ENCODE measurements at places on chromosomes 11 and 22. TPM values are rescaled to one million over a fixed set of nuclear protein-coding genes. Genes with fewer than 3 reads are reported as not detected.

- no peaks in the 10 kb centered on the region for H3K36me3 ChIP-seq
- no peak overlapping the region for H3K27ac ChIP-seq
- DNase-seq: peak; percentile 0
- no peaks in the 10 kb centered on the region for H3K27me3 ChIP-seq
Measured at GRCh38 chr11:116990061-116990473, 108.2 kb downstream of the SIK3 start.

DNA sequence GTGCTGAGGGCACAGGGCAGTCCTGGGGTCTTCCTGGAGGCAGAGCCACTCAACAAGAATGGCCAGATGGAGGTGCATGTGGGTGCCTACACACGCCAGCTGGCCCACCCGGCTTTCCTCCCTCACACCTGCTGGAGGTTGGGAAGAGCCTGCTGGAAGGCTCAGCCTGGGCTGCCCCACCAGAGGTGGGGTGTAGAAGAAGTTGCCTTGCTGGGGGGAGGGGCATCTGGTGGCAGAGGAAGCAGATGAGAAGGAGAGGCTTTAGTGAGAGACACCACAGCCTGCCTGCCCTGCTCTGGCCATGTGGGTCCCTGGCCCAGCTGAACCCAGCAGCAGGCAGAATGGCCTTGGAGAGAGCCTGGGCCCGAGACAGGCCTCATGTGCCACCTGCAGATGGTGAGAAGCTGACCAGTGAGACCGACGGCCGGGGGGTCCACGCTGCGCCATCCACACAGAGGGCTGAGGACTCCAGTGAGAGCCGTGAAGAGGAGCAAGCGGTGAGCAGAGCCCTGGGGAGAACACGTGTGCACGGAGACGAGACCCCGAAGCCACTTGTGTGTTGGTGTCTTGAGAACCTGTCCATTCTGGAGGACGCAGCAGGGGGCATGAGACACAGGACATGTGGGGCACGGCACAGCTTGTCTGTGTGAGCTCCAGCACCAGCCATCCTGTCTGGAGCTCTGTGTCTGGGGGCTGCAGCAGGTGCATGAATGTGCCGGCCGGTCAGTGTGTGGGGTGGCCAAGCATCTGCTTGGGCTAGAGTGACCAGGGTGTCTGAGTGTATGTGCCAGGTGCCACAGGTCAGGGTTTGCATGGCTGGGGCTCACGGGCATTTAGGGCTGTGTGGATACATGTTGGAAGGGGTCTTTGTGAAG is 2.7 kb downstream of the B4GALNT4 start:
- H3K4me3 ChIP-seq: no peak overlapping the region
- no peak overlapping the region for H3K27ac ChIP-seq
- H3K4me1 ChIP-seq: peaks cover 9% of the 10 kb centered on the region
- H3K36me3 ChIP-seq: peaks cover 13% of the 10 kb centered on the region

- H3K4me1 ChIP-seq: no peaks in the 10 kb centered on the region
- peak; percentile 79 for DNase-seq
- no peak overlapping the region for H3K27ac ChIP-seq
- peaks cover 93% of the 10 kb centered on the region for H3K27me3 ChIP-seq
- peak overlapping the region; percentile 39 for H3K4me3 ChIP-seq
- H3K36me3 ChIP-seq: no peaks in the 10 kb centered on the region
Measured at GRCh38 chr11:61021661-61022212, 50.3 kb downstream of the CD6 start.

DNA sequence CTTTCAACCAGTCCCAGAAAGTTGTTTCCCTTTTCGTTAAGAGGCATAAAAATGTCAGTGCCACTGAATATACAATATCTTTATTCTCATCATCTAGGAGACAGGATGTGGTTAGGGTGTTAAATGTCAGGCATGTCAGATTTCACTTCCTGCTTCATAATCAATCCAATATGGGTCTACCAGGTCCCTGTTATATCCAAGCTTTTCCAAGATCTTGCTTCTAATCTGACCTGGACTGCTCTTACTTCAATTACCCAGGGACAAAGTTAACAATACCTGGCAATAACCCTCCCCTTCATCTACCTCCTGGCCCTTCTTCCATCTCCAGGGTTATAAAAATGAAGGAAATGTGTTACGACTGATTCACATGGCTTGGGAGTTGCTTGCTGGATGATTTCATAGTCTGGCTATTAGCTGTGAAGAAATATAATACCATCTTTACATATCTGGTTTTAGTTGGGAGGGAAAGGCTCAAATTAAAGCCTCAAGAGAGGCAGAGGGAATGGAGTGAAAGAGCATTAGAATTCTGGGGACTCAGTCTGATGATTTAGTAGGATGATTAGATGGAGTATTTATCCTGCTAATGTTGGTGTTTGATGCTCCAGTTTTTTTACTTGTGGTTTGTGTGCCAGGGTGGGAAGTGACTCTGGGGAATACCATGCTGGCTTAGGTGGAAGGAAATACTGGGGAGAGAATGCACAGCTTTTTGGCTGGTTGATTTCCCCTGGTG is 534.3 kb downstream of the ETS1 start:
- H3K4me1 ChIP-seq: peaks cover 53% of the 10 kb centered on the region
- peak overlapping the region; percentile 45 for H3K4me3 ChIP-seq
- H3K27me3 ChIP-seq: no peaks in the 10 kb centered on the region
- no peak for DNase-seq

DNA sequence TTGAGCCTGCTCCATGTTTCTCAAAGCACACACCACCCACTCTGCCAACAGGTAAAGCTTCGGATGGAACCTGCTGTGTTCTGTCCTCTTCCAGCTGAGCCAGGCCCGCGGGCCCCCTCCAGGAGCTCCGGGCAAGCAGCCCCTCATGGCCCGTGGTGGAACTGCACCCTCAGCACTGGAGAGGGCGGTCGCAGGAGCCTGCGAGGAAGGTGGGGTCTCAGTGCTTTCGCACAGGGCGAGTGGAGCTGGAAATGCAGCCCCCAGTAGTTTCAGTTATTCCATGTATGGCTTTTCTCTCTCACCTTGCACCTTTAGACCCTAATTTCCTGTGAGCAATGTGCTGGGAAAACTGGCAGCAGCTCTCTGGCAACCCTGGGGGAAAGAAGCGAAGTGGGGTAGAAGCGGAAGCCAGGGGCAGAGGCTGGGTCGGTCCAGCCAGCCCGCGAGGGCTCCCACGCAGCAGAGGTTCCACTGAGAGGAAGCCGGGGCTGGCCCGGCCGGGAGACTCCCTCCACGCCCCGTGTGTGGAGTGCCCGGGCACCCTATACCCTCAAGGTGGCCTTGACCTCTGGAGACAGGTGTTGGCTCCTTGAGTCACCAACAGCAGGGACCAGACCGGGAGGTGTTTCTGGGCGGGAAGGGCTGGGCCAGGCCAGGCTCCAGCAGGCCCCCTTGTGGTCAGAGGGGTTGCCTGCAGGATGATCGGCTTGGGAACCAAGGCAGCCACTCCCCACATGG is 119.9 kb upstream of the TMEM45B start:
- DNase-seq: peak; percentile 81
- H3K27me3 ChIP-seq: peaks cover 15% of the 10 kb centered on the region
- no peaks in the 10 kb centered on the region for H3K36me3 ChIP-seq
- peaks cover 12% of the 10 kb centered on the region for H3K4me1 ChIP-seq

GRCh38 chr11:46554213-46555147 is 39.3 kb downstream of the AMBRA1 start:
- peak; percentile 49 for DNase-seq
- peak overlapping the region; percentile 48 for H3K4me3 ChIP-seq
- H3K27me3 ChIP-seq: no peaks in the 10 kb centered on the region
- peaks cover 40% of the 10 kb centered on the region for H3K4me1 ChIP-seq

- H3K27me3 ChIP-seq: peaks cover 19% of the 10 kb centered on the region
- no peak overlapping the region for H3K27ac ChIP-seq
- H3K36me3 ChIP-seq: no peaks in the 10 kb centered on the region
- peaks cover 35% of the 10 kb centered on the region for H3K4me1 ChIP-seq
- H3K4me3 ChIP-seq: no peak overlapping the region
Measured at GRCh38 chr11:13284776-13285588, 7.4 kb downstream of the BMAL1 start.

Gene GAL
- total RNA-seq: 1.2 TPM

Gene CASP5
- total RNA-seq: not detected

Gene APOL1
- 313 TPM for total RNA-seq

Gene MS4A10
- not detected for total RNA-seq

Gene CLCF1
- 7.5 TPM for total RNA-seq
